ENCODE measurements at places on chromosomes 2 and 18.

GRCh38 chr2:159118859-159119500, 150.5 kb downstream of the TANC1 start:
- DNase-seq: no peak

DNA sequence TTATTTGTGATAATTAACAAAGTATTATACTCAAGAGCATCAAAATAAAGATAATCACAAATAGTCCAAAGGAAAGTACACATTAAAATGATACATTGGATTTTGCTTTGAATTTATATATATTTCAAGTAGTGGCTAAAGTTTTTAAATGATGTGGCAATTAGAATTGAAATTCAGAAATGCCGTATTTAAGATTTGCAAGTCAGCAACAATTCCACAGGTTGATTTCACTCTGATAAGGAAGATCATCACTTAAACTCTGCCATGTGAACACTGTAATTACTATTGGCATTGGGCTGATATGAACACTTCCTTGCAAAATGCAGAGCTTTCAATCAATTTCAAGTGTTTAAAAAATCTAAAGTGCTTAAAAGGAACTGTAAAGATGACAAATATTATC, 39.6 kb upstream of the PAX3 start:
- DNase-seq: no peak

GRCh38 chr18:58400331-58400870, 228.5 kb downstream of the ALPK2 start:
- no peak for DNase-seq

DNA sequence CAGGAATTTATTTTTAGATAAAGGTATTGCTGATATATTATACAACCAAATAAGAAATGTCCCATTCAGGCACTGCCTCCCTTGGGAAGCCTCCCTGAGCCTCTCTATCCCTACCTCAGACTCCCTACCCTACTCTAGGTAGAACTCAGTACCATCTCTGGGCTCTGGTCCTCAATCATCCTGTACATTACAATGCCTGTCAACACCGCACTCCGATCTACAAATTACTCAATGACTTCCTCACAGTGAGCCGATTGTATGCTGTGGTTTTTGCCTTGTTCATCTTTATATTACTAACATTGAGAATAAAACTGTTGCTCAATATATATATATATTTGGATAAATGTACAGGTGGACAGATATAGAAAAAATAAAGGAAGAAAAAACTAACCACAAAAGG, 207.5 kb downstream of the STK39 start:
- DNase-seq: no peak

DNA sequence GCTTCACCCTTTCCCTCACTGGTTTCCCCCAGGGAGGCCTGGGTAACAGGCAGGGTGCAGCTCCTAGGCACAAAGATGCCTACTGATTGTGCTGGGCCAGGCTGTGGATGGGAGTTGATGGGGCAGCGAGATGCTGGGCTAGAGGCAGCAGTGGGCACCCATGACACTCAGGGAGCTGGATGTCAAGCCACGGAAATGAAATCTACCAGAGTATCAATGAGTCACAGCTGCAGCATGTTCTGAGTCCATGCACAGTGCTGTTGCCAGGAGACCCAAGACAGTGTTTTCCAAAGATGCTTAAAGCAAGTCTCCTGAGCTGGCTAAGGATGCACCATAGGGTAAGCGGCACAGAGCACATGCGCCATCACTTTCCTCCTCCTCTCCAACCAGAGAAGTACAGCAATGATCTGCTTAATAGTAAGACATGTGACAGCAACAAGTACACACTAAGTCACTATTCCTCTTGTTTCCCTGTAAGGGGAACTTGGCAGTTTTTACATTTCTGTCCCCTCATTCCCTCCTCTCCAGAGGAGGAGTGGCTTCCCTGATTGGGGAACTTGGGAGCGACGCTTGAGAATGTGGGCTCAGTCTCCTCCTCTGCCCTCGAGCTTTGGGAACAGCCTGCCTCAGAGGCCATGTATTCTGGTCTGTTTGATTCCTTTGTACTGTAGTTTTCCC, 57.2 kb downstream of the CDC42EP3 start:
- DNase-seq: no peak

DNA sequence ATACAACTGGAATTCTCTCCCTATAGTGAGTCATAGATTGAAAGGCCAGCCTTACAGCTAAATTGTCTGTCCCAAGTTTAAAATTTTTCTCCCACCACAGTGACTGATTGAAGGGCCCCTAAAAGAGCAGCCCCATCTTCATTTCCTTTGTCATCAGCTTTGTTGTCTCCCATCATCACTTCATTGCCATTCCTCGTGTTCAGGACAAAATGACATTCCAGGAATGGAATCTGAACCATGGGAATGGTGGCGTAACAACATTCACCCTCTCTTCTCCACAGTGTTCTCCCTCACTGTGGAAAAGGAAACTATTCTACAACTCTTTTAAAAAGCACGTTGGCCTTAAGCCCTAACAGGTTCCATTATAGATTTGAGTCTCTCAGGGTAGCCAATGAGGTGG, 52.1 kb downstream of the PSTPIP2 start:
- no peak for DNase-seq
